SJSA1 (cell line): ENCODE measurements at places on chromosomes 11 and 22. TPM values are rescaled to one million over a fixed set of nuclear protein-coding genes. Genes with fewer than 3 reads are reported as not detected.

DNA sequence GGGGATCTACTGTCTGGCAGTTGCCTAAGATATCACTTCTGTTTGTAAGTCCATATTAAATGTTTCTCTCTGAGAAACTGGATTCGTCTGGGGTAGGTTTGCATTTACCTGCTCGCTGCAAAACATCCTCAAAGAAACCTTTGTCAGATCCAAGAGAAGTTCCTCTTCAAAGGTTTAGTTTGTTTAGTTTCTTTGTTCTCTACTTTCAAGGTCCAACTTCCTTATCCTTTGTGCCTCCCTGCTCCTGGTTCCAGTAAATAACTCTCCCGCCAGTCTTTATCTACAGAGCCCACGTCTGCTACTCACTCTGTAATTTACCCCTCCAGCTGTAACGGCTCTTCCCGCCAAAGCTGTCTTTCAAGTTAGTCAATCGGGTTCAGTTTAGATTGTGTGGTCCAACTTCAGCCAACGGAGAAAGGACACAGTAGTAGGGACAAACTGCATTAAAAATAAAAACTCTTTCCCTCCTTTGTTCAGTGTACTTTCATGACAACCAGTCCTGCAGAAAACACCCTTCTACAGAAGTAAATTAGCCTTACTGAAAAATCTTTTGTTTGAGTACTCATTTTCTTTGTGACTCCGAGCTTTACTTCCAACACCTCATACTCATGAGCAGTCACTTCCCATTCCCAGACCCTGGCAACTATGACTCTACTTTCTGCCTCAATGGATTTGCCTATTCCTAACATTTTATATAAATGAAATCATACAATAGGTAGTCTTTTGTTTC lies 41.0 kb downstream of the TMPRSS5 start:
- DNase-seq, result peak; percentile 53

DNA sequence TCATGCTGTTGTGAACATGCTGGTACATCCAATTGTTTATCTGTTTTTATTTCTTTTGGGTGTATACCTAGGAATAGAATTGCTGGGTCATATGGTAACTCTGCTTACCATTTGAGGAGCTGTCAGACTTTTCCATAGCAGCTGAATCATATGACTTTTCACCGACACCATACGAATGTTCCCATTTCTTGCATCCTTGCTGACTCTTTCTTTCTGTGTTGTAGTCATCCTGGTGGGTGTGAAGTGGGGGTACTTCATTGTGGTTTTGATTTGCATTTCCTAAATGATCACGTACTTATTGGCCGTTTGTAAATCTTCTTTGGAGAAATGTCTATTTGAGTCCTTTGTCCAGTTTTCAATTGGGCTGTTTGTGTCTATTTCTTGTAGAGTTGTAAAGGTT lies 26.5 kb downstream of the ATXN10 start:
- no peak for DNase-seq

- no peak for DNase-seq
Observed at GRCh38 chr22:19495562-19496323, 16.0 kb downstream of the CDC45 start.

The NXF1 gene
- 33.6 and 33.8 TPM in 2 replicates for total RNA-seq

The MOV10L1 gene
- total RNA-seq, result 0.97 and 1.7 TPM in 2 replicates

The ART1 gene
- total RNA-seq, result not detected in 2 replicates
